ENCODE measurements at places on chromosomes 12 and 14.
A peak's percentile ranks its signal among the peaks of the same experiment; 100 is the strongest.

- DNase-seq, result no peak
These were observed 82.9 kb downstream of the CHGA start for GRCh38 chr14:93005838-93006237.

DNA sequence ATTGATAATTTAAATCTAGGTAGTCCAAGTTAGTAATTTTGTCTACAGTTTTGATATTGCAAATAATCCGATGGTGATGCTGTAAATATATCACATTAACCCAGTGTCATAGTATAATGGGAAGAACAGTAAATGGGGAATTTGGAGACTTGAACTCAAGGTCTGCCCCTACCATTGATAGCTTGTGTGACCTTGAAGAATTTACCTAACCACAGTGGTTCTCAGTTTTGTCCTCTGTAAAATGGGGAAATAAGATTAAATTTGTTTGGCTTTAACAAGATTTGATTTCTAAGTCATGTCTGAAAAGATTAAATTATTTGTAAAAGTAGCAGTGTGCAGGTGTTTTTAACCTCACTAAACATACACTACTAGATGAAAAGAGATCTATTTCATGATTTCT, 100.9 kb downstream of the UNC79 start:
- DNase-seq, result no peak

DNA sequence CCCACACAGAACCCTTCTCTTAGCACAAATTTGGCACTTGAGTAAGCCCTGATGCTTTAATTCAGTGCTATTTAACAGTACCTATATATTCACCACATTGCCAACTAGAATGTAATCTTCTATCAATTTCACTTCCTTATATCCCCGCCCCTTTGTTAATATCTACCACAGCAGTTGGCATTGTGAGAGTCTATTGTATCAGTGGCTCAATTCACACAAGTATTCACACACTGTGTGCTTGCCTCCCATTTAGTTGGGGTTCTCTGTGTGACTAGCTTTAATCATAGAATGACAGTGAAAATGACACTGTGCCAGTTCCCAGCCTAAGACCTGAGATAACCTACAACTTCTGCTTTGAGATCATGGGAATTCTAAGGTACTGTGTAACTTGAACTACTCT, 103.1 kb downstream of the SEC23A start:
- DNase-seq, result no peak

DNA sequence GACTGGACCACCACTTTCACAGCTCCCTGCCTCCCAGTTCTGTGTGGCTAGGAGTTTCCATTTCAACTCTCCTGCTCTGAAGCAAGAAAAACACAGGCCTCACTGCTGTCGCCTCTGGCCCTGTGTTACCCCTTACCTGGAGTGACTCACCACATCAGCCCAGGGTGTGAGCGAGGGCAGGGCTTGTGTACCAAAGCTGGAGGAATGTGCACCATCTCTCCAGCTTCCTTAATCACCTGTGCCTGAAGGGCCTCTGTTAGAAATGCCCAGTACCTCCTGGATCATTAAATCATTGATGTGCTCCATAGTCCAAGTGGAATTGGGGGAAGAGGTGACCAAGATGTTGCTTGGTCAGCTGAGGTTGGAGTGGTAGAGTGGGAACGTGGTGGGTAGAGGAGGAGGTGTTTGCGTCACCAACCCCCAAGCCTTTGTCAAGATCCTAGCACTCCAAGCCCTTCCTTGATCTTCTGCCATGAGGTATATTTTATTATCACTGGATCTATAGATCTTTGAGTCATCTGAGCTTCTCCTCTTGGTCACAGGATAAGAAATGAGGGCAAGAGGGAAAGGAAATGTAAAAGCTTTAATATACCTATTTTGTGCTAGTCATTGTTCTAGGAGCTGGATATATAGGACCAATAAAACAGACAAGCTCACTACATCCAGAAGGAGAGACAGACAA, 51.3 kb downstream of the SSPN start:
- peak; percentile 69 for DNase-seq

DNA sequence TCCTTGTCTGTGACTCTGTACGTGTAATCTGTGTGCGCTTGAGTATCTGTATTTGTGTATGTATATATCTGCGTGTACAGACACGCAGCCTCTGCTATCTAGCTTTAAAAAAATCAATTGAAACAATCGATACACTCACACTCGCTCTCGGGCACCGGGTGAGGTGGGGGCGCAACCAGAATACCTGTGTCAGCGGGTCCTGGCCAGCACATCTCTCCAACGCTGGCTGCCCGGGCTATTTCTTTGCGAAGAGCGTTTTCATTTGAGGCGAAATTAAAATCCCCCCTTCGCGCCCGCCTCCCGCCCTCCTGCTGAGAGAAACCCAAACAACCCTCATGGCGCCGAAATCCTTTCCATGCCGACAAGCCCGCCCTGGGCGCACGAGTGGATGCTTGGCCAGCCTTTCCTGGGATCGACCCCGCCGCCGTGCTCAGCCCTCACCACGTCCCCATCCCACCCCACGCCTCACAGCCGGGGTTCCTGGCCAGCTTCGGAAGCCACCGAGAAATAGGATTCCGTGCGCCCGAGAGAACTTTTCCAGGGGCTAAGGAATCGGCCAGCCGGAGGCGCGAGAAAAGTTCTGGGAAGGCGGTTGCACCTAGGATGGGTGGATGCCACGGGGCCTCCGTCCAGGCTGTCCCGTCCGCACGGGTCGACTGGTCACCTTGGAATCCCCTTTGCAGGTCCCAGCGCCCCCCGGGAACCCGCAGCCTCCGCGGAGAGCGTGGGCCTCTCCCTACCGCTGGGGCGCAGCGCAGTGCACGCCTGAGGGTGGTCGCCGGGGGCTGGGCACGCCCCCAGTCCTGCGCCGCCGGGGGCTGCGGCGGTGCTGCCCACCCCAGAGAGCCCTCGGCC, 1.0 kb downstream of the ZDHHC22 start:
- DNase-seq, result peak; percentile 13

DNA sequence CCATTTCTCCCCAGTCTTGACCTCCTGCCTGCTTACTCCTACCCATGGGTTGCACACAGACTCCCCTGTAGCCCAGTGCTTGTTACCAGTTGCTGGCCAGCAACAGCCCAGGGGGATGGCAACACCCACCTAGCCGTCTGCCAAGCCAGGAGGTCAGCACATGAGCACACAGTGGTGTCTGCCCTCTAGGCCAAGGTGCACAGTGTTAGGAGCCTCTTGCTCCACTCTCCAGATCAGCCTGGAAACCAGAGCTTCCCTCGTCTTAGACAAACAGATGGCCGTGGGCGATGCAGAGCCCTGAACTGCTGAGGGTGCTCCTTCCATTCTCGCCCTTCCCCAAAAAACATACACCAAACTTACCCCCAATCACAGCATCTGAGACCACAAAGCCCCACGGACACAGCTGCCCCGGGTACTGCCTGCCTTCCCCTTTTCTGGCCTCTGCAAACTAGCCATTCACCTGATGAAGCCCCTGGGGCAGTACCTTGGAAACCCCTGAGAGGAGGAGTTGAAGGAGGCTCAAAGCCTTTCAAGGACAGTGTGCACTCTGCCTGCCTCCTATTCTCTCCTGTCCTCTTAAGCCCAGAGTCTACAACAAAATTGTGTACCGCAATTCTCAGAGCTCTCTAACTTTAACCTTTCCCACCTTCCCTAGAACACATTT, 1.0 kb upstream of the GPD1 start:
- no peak for DNase-seq

DNA sequence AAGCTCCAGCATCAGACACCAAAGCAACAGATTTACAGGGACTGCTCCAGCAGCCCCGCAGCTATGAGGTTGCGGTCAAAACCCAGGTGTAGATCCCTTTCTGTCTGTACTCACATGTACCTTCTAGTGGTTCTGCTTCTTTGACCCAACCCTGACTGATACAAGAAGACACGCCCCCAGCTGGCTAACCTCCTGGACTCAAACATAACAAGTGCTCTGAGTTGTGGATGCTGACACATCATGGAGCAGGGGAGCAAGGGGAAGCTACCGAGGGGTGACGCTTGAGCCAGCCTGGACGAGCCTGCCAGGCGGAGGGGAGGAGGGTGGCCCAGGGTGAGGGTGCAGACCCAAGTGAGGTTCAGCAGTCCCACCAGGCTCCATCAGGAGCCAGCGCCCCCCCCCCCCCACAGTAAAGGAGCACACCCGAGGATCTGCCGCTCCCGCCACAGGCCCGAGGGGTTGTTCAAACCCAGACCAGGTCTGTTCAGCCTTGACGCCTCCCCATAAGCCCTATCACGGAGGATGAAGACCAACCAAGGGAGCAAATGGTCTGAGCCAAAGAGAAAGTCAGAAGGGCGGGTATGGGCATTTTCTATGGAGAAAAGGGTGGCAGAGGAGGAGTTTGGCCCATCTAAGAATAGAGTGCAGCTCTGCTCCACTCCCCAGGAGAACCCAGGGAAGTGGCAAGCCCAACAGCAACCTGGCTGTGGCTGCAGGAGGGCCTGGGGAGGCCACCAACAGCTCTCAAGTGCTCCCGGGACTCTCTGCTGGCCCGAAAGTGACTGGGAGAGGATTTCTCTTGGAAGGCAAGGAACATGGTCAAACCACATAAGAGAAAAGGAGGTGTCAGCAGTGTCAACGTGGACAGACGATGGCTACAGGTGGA, 229.4 kb downstream of the BCL11B start:
- DNase-seq, result peak; percentile 20

- no peak for DNase-seq
These were observed 894.0 kb downstream of the NRXN3 start for GRCh38 chr14:79064214-79064613.

- peak; percentile 70 for DNase-seq
These were observed at the start of gene WSB2 for GRCh38 chr12:118061011-118061872. TSS of gene WSB2 (minus strand) at chr12:118061179. CDS start at chr12:118061048, 131 bp downstream.

DNA sequence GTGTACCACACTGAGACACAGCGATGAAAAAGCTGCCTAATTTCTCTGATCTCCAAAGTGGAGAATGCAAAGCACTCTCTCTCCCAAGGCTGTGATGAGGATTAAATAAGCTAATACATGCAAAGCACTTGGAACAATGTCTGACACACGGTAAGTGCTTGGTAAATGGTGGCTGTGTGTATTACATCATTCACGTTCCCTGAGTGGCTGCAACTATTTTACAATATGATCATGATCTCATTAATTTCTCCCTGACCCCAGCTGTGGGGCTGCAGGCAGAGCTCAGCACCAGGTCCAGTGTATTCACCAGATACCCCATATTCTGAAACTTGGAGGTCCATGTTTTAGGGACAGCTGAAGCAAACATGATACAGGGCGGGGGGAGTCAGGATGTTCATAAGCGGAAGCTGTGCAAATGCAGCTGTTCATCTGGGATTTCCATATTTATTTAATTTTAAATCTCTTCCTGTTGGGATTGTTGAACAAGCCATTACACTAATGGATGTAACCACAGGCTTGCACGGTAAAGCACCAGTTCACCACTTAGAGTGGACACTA, 106.4 kb downstream of the CCDC60 start:
- DNase-seq, result peak; percentile 12

- DNase-seq, result no peak
These were observed 75.6 kb upstream of the WSCD2 start for GRCh38 chr12:108053512-108053911.

DNA sequence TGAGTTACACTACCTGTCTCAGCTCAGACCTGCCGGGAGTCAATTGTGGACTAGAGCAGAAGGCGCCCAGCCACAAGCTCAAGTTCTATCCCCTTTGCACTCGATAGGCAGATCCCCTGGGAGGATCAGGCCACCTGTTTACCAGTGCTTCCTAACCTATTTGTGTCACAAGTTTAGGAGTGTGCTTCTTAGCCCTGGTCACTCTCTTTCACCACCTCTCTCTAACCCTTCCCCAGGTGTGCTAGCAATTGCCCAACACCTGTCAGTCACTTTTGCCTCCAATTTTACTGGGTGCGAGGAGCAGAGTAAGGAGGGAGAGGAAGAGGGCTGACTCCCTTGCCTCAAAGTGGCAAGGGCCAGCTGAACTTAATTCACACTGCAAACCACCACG, 745 bp upstream of the NAA30 start:
- no peak for DNase-seq

DNA sequence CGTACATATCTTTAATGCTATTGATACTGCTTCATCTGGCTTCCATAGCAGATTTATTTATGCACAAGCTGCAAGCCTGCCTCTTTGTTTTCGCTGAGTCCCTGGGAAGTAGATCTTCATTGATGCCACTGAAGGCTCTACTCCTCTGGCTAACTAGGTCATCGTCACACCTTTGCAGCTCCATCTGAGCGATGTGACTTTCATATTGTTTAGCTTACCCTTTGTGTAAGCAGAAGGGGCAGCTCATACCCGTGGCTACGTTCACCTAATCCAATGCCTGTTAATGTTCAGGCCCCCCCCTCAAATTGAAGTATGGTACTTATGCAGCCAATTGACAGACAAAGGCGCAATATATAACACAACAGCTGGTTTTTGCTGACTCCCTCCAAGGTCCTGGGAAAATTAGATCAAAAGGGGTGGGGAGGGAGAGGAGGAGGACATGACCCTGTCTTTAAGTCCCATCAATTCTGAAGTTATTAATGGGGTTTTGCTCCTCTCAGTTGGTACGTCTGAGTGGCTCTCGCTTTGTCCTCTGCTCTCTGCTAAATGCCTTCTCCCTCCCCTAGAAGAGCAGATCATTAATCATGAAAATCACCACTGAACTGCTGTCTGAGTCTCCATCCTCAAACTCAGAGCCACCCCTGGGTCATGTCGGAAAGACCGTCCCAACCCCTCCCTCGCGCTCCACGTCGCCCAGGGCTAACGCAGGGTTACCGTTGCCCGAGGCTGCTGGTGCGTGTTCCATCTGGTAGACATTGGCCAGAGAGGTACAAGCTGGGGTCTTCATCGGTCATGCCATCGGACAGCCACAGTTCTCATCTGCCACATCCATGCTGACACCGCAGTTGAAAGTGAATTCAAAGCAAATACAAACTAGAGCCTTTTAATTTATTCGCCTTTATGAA, 128.8 kb downstream of the ADGRD1 start:
- DNase-seq, result no peak

- DNase-seq, result no peak
These were observed 3.2 kb upstream of the ZNF839 start for GRCh38 chr14:102316338-102316742.

GRCh38 chr12:96807741-96808140, 99.3 kb upstream of the NEDD1 start:
- no peak for DNase-seq

DNA sequence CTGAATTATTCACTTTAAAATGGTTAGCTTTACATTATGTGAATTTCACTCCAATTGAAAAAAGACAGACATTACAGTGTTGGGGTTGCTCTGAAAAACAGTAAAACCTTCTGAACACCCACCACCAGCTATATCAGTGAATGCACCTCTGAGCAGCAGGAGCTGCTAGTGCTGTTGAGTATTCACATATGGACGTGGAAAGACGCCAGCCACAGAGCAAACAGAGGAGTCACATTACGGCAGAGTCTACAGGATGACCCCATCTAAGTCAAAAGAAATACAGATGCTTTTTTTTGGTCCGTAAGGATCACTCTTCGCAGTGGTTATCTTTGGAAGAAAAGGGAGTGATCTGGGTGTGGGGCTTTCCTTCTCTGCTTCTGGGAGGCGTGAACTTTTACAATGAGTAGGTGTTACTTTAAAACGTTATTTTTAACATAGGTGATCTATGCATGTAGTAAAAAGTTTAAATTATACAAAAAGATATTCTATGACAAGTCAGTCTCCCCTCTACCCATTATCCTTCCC, 4.5 kb downstream of the HVCN1 start:
- DNase-seq, result no peak

GRCh38 chr12:108235197-108235984, 103.7 kb downstream of the CMKLR1 start:
- no peak for DNase-seq

- no peak for DNase-seq
These were observed 138.6 kb downstream of the EPS8 start for GRCh38 chr12:15650399-15651128.

GRCh38 chr12:13425766-13426165, 229.2 kb downstream of the EMP1 start:
- DNase-seq, result no peak

Data from stomach (tissue), 19 donors.